ENCODE measurements at places on chromosomes 2 and 18. TPM values are rescaled to one million over a fixed set of nuclear protein-coding genes. Genes with fewer than 3 reads are reported as not detected.

The CAPN13 gene
- under 0.01 TPM for total RNA-seq

The FHOD3 gene
- 9.9 TPM for total RNA-seq

The ALKAL2 gene
- total RNA-seq: not detected

The DNAJC5G gene
- total RNA-seq: not detected

The TLX2 gene
- under 0.01 TPM for total RNA-seq

The SKOR2 gene
- not detected for total RNA-seq

The IL18R1 gene
- 0.96 TPM for total RNA-seq

The ALPI gene
- total RNA-seq: not detected

The HMSD gene
- total RNA-seq: under 0.01 TPM

The SULT1C4 gene
- 0.56 TPM for total RNA-seq

The SGPP2 gene
- under 0.01 TPM for total RNA-seq

The CENPA gene
- 17.4 TPM for total RNA-seq

The PLB1 gene
- total RNA-seq: 0.96 TPM

The IL1F10 gene
- total RNA-seq: not detected

The G6PC2 gene
- total RNA-seq: not detected

The COBLL1 gene
- 20.9 TPM for total RNA-seq
